ENCODE measurements at places on chromosomes 1 and 21.

GRCh38 chr1:19529664-19530063 lies 44.3 kb upstream of the CAPZB start:
- no peak for DNase-seq

DNA sequence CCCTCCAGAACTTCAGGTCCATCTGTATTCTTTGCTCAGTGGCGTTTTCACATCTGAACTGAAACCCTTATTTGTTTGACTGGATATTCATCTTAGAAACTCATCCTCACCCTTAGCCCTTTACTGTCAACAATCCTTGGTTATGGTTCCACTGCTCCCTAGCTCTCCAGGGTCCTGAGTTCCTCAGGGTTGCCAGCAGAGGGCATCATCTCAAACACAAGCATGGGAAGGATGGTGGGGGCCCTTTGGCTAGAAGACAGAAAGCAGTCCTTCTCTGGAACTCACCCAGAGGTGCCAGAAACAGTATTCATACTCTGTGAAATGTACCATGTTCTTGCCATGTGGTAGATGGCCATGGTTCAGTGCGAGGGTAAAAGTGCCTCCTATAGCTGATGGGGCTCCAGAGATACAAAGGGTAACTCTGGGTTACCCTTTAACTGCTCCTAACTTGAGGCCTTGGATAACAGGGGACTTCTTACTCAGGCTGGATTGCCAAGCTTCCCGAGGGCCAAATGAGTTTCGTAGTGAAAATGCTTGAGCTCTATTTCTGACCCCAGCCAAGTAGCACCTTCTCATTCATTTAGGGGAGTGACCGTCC lies 11.3 kb downstream of the NCSTN start:
- DNase-seq, result no peak

- peak; percentile 77 for DNase-seq
Measured at GRCh38 chr1:26833432-26834405, 7.2 kb downstream of the ZDHHC18 start.

- DNase-seq, result no peak
Measured at GRCh38 chr1:241579434-241579833, 47.3 kb downstream of the KMO start.

- peak; percentile 34 for DNase-seq
Measured at GRCh38 chr1:165914136-165914798, 86.9 kb downstream of the UCK2 start.

DNA sequence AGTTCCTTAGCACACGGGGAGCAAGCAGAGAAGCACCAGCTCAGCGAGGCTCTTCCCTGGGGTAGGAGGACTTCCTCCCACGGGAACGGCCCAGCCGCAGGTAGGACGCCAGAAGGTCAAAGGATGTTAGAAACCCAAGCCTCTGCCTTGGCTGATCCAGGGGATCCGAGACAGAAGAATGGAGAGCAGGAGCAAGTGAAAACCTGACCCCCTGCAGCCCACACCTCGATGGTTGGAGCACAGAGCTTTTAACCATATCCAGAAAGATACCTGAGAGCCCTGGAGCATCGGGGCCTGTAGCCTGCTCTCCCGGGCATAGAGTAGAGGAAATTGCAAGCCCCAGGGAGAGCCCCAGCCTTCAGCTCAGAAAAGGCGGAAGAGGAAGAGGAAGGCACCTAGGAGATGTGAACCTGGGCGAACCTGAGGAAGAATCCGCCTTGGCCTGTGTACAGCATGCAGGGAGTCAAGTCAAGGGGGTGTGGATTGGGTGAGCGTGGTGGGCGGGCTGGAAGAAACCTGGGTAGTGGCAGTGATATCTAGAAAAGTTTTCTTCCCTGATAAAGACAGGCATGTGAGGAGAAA lies 76.3 kb downstream of the PSMG1 start:
- DNase-seq, result no peak

- no peak for DNase-seq
Measured at GRCh38 chr21:30769724-30770431, 14.7 kb upstream of the KRTAP21-1 start.

GRCh38 chr1:163315773-163316374 lies 5.9 kb upstream of the NUF2 start:
- DNase-seq, result peak; percentile 10

- DNase-seq, result no peak
Measured at GRCh38 chr1:9108056-9108665, 20.7 kb downstream of the GPR157 start.

- DNase-seq, result no peak
Measured at GRCh38 chr1:30313584-30313983, 409.8 kb downstream of the MATN1 start.
